ENCODE measurements at places on chromosomes 16 and 17.

GRCh38 chr16:20799599-20799998 is 6.7 kb downstream of the ERI2 start:
- DNase-seq = no peak

GRCh38 chr17:55320594-55321426 is 56.0 kb downstream of the HLF start:
- DNase-seq = no peak

DNA sequence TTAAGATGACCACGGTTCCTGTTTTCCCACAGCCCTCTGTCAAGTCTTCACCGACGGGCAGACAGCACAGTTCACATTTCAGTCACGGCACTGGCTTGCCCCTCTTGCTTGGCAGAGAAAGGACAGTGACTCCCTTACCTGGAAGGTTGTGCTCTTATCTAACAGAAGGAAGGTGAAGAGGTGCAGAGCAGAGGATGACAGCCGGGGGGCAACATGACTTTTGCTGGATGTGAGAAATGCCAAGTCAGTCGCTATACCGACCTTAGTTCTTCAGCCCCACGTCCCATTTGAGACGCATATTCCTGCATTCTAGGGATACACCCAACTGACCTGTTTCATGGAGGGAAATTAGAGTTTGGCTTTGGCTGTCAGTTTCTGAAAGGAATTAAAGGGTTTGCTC is 492.3 kb downstream of the NPIPA7 start:
- no peak for DNase-seq

GRCh38 chr16:85227084-85227945 is 115.0 kb upstream of the CIBAR2 start:
- no peak for DNase-seq

DNA sequence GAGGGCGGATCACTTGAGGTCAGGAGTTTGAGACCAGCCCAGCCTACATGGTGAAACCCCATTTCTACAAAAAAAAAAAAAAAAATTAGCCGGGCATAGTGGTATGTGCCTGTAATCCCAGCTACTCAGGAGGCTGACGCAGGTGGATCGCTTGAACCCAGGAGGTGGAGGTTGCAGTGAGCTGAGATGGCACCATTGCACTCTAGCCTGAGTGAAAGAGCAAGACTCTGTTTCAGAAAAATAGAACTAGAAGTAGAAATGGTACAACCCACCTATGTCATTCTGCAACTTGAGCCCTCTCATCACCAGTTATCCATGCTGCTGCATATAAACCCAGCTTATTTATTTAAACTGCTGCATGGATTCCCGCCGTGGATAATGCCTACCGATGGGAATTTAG is 1.6 kb downstream of the SCNN1B start:
- no peak for DNase-seq

GRCh38 chr17:78448356-78448993 is 70.0 kb downstream of the PGS1 start:
- no peak for DNase-seq

DNA sequence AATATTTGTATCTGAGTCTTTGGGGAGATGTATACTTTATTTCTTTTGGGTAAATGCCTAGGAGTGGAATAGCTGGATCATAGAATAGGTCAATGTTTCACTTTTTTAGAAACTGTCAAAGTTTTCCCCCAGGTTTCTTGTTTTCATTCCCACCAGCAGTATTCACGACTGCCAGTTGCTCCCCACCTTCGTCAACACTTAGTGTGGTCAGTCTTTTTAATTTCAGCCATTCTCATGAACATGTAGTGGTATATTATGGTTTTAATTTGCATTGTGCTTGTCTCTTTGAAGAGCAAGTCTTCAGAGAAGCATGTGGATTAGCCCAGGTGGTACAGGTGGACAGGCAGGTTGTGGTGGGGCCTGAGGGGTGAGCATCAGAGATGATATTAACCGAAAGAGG is 53.8 kb downstream of the TEKT5 start:
- DNase-seq = no peak

DNA sequence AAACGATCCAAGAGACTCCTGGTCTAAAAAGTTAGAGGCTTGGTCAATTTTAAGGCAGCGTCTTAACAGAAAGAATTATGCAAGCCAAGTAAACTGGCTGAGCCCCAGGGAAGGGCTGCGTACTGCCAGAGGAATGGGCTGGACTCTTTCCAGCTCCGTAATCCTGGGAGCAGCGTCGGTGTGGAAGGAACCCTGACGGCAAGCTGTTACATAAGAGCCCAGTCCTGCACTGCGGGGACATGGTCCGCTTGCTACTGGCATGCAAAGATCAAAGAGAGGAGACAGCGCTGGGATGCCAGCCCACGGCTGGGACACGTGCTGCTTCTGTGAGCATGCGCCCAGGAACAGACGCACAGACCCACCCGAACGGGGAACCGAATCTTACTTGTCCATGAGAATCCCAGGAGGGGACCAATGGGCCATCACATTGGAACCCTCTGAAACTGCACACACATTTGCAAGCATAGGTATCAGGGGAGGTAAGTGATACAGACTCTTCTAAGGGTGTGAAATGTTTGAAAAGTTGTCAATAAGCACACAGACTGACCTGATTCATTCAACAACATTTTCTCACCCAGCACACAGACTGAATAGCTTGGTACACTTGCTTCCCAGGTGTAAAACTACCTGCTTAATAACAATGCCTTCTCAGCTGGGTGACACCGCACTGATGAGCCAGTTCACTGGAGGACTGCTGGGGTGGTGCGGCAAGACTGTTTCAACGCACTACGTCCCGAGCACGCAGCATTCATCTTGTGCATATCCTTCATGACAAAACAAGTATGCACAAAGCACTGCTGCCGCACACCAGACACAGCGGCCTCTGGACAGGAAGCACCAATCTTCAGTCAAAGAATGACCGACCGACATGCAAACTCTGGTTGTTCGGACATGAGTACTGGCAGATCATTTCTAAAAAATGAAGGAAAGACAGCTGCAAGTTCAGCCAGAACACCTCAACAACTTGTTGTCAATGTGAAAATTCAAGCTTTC is 94.9 kb downstream of the ANKRD11 start:
- no peak for DNase-seq

- DNase-seq = no peak
These were observed 92.3 kb downstream of the PITPNC1 start for GRCh38 chr17:67469208-67469980.

DNA sequence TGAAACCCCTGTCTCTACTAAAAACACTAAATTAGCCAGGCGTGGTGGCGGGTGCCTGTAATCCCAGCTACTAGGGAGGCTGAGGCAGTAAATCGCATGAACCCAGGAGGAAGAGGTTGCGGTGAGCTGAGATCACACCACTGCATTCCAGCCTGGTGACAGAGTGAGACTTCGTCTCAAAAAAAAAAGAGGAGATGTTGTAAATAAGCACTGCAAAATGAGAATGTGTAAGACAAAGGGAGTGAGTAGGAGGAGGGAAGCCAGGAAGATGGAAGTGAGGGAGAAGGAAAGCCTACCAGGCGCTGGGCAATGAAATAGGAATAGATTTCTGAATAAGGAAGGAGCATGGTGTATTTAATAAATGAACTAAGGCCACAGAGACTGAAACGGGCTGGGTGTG is 8.7 kb upstream of the PRPF8 start:
- DNase-seq = no peak

GRCh38 chr17:4368341-4368740 is 1.9 kb upstream of the UBE2G1 start:
- DNase-seq = no peak

- no peak for DNase-seq
These were observed 27.6 kb downstream of the ITGB3 start for GRCh38 chr17:47281216-47281615.

DNA sequence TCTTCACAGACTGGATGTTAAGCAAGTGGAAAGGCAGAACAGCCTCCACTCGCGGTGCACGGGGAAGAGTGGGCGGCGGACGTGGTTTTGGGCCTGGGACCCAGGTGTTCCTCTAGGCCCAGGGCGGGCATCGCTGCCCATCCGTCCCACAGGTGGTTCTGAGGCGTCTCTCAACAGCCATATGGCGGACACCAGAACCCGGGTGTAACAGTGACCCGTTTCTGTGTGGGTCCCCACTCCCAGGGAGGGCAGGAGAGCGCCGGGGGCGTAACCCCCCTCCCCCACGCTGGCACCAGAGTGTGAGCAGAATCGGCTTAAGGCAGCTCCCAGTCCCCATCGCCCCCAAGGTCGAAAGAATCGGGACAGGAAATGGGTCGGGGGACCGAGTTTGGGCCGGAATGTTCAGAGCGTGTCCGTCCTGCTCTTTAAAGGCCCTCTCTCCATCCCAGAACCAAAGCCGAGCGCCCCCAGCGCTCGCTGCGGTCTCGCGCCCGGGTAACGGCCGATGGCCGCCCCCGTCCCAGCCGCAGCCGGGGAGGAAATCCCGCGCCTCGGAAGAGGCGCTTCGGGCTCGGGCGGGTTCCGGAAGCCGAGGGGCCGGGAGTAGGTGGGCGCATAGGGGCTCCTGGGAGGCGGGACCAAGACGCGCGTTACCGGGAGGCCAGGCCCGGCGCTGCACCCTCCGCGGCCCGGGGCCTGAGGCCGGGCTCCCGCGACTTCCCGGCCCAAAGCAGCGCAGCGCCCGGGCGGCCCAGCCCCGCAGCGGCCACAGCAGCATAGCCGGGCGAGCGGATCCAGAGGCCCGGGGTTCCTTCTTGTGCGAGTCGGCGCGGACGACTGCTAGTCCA is at the start of gene TK2:
TSS of gene TK2 (minus strand) at position 839 of the 848 bp plus-strand sequence. CDS start at position 778, 61 bp downstream.
- DNase-seq = peak; percentile 46

DNA sequence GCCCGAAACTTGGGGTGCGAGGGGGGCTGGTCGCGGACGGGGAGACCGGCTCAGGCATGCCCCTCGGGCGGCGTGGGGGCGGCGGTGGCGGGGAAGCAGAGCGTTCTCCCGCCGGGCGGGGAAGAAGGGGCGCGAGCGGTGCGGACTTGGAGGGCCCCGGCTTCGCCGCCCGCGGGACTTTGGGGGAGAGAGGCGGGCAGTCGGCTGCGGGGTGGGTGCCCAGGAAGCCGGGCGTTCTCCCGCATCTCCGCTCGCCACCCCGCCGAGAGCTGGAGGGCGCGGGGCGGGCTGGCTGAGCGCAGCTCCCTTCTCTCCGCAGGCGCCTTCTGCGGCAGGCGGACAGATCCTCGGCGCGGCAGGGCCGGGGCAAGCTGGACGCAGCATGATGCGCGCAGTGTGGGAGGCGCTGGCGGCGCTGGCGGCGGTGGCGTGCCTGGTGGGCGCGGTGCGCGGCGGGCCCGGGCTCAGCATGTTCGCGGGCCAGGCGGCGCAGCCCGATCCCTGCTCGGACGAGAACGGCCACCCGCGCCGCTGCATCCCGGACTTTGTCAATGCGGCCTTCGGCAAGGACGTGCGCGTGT is 772 bp downstream of the NTN1 start:
- no peak for DNase-seq

- DNase-seq = no peak
These were observed 124.0 kb downstream of the DYNLRB2 start for GRCh38 chr16:80664786-80665185.

- no peak for DNase-seq
These were observed 746 bp upstream of the TMEM132E start for GRCh38 chr17:34578656-34579016.

DNA sequence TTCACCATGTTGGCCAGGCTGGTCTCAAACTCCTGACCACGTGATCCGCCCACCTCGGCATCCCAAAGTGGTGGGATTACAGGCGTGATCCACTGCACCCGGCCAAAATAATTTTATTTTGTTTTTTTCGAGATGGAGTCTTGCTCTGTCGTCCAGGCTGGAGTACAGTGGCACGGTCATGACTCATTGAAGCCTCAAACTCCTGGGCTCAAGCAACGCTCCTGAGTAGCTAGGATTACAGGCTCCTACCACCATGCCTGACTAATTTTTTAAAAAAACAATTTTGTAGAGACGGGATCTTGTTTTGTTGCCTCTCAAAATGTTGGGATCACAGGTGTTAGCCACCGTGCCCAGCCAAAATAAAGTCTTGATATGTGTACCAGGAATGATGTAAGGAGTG is 2.4 kb upstream of the TTLL6 start:
- DNase-seq = no peak

DNA sequence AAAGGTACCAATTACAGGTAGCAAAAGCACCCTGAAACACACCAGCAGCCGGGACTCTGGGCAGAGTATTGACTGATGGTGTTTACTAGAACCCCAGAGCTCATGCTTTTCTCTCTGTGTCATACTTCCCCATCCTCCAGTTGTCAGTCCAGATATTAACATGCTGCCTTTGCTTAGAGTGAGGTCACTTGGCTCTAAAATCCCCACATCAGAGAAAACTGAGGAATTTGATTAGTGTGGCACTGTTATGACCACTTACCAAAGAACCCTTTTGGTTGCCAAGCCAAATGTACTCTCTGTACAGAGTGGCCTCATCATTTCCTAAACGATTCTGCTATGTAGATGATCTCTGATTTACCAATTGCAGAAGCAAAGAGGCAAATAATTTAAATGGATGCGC is 80.4 kb downstream of the ABCC12 start:
- DNase-seq = no peak

DNA sequence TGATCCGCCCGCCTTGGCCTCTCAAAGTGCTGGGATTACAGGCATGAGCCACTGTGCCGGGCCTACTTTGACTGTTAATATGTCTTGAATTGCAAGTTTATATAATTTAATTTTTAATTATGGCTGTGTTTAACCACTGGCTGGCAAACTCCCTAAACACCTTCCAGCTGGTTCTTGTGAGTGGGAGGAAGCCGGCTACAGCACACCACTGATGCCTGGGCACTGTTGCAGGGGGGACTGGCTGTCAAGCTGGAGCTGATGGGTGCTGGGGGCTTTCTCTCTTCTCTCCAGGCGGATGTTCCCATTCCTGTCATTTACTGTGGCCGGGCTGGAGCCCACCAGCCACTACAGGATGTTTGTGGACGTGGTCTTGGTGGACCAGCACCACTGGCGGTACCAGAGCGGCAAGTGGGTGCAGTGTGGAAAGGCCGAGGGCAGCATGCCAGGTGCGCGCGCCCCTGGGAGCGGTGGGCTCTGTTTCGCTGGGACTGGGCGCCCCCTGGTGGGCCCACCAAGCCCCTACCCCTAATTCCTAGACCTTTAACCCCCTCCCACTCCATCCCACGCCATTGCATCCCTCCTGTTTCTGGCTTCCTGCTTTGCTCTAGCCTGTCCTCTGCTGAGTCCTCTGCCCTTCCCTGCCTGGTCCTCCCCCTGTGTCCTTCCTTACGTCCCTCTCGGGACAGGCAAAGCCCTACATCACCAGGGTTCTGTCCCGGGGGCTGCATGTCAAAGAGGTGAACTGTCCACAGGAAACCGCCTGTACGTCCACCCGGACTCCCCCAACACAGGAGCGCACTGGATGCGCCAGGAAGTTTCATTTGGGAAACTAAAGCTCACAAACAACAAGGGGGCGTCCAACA is 9.5 kb downstream of the TBX21 start:
- DNase-seq = peak; percentile 55

GRCh38 chr17:80594431-80595269 is 50.0 kb downstream of the RPTOR start:
- DNase-seq = no peak

DNA sequence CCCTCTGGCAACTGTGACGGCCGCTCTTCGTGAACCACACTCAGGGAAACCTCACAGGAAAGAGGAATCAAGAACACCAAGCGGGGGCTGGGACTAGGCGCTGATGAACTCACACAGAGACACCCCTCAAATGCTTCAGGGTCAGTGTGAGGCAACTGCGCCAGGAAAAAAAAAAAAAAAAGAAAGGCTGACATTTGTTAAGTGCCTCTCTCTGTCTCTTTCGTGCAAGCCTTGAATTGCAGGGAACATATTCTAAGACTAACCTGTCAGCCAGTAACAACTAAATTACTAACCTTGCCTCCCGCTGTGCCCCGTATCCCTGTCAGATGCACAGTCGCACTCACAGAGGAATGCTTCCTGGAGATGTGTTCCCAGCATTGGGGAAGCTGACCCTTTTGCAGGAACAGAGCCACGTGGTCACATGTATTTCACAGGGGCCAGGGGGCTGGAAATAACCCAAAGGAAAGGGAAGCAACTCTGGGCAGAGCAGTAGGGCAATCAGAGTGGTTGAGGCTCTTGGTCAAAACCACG is 247.8 kb downstream of the XYLT1 start:
- DNase-seq = no peak
